Renal pelvis (tissue), 12 donors: ENCODE measurements at places on chromosomes 12 and 14. TPM values are rescaled to one million over a fixed set of nuclear protein-coding genes. Genes with fewer than 3 reads are reported as not detected.

The CISTR gene
- not detected for polyA plus RNA-seq

The GATC gene
- polyA plus RNA-seq, result 43.3 TPM

GRCh38 chr12:114400361-114400811 is 5.6 kb downstream of the TBX5 start:
- no peak for DNase-seq

DNA sequence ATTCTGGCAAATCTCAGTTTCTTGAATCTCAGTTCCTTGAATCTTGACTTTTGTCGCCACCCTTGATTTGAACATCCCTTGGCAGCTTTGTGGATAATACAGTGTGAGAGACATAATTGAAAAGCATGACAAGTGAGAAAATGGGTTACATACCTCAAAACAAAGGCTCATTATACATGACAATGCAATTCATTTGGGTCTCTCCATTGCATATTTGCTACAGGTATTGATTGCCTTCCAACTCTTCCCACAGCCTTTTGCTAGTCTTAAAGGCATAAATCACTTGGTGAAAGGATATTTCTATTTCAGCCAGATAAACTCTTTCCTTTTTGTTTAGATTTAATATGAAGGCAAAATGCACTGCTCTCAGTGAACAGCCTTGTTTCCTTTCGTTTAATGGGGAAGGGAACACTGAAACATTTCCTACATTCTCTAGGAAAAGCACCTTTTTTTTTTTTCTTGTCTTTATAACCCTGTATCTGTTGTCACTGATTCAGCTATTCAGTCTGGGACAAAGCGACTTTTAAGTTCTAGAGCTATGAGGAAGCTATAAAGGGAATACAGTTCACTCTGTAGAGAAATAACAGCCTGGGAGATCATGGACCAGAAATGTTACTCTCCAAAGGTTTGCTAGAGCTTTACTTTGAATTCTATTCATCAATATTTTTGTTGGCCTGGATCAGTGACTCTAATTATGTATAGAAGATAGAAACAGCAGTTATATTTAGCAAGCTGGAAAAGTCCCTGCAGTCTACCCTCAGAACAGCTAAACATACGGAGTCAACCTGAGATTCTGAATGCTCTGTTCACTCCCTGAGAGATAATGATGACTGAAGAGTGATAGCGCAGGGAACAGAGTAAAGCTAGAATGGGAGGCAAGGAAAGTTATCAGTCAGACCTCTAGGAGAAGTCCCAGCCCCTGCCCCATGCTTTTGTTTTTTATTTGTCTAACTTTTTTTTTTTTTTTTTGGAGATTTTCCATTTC is 311.4 kb downstream of the RGS6 start:
- no peak for DNase-seq

- DNase-seq, result no peak
Measured at GRCh38 chr12:89414851-89415250, 62.5 kb upstream of the DUSP6 start.

DNA sequence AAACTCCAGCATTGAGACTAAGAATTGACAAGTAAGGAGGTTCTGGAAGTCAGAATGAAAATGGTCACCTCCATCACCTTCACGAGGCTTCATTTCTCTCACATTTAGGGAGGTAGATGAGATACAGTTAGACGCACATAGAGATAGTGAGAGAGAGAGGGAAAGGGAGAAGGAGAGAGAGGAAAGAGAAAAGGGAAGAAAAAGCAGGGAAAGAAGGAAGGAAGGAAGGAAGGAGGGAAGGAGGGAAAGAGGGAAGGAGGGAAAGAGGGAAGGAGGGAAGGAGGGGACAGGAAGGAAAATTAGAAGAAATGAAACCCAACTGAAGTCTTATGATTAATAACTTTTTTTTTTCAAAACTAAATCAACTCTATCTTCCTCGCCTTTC is 10.7 kb upstream of the FOXG1 start:
- no peak for DNase-seq

DNA sequence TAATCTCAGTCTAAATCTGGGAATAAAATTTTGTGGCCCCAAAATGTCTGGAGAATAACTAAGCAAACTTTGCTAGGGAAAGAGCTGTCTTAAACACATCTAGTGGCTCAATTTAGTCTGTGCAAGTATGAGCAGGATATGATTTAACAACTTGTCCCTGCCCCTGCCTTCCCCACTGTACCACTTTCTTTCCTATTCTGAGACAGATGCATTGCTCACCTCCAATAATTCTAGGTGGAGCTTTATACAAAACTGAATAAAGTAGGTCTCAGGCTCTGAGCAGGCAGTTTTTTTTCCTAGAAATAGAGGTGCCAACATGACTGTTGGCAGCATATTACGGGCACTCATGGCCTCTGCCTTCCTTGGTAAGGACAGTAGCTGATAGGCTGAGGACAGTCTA is 412.1 kb downstream of the DAD1 start:
- no peak for DNase-seq
